ENCODE measurements at places on chromosomes 2 and 18.

GRCh38 chr2:11750917-11751316 is 4.5 kb downstream of the LPIN1 start:
- no peak for DNase-seq

- no peak for DNase-seq
These were observed 36.8 kb upstream of the WIPF1 start for GRCh38 chr2:174634130-174635014.

DNA sequence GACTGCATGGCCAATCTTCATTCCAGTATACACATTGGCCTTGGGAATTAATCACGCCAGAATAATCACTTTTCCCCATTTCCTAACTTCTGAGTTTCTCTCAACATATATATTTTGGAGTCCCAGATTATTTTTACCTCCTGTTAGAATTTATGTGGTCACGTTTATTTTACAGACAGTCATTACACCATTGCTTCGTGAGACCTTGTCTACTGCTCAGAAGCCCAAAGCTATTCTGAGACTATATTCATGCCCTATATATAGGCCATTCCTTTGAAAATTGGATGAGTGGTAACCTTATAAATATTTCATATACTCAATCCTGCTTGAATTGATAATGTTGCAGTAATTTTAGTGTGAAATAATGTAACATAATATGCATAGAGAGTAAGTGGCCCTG is 610.0 kb upstream of the CDH2 start:
- no peak for DNase-seq

GRCh38 chr2:6011921-6012320 is 319.7 kb downstream of the SOX11 start:
- no peak for DNase-seq

GRCh38 chr2:64315291-64315960 is 138.5 kb upstream of the LGALSL start:
- DNase-seq: no peak

GRCh38 chr2:141048951-141049350 is 1081.9 kb downstream of the LRP1B start:
- no peak for DNase-seq

DNA sequence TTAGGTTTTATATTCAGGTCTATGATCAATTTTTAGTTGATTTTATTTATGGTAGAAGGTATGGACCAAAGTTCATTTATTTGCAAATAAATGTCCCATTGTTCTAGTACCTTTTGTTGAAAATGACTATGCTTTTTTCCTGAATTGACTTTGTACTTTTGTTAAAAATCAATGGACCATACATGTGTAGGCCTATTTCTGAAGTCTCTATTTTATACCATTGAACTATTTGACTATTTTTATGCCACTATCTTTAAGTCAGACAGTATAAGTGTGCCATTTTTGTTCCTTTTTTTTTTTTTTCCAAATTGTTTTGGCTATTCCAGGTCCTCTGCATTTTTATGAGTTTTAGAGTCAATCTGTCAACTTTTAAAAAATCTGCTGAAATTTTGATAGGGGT is 73.6 kb upstream of the UGP2 start:
- DNase-seq: no peak

GRCh38 chr18:68448736-68449135 is 266.2 kb downstream of the TMX3 start:
- DNase-seq: no peak

DNA sequence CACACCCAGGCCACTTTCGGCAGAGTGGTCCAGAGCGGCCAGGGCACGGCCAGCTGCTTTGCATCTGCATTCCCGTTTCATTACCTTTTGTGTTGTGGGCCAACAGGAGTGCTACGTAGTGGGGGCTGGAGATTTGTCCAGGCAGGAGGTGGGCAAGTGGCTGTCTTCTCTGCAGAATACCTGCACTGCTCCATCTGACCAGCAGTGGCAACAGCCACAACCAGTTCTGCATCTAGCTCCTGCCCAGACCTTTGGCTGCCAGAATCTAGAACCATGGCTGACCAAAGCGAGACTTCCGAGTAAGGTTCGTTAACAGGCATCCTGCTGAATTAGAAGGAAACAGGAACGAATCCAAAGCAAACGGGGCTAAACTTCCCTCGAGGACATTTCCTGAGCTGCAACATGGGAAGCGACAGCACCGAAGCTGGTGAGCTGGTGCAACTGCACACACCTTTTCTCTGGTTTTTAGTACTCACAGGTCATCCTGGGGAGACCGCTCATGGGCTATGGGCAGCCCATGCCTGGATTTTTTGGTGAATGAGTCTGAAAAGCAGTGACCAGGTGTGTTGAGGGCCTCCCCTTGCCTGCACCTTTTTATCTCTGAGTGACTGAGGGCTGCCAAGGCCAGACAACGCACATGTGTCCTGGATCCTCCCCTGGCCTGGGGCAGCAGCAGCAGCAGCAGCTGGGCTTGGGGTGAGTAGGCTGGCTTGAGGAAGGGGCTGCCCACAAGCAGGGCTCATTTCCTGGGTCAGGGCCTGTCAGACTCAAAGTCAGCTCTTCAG is 10.5 kb downstream of the GDF7 start:
- no peak for DNase-seq

DNA sequence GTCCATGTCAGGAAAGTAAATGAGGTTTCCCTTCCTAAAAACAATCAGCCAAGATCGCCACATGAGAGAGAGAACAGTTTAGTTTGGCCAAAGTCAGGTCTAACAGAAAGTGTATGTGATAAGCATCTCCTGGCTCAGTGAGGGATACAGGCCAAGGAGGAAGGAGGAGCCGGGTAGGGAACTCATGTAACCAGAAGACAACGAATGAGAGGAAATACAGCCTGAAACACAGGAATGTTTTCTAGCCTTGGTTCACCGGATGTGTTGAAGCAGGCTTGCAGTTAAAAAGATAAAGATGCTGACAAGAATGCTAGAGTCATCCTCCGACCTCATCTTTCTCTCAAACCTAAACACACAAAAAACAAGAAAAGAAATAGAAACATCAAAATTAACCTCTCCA is 283.9 kb upstream of the SIX2 start:
- DNase-seq: no peak

DNA sequence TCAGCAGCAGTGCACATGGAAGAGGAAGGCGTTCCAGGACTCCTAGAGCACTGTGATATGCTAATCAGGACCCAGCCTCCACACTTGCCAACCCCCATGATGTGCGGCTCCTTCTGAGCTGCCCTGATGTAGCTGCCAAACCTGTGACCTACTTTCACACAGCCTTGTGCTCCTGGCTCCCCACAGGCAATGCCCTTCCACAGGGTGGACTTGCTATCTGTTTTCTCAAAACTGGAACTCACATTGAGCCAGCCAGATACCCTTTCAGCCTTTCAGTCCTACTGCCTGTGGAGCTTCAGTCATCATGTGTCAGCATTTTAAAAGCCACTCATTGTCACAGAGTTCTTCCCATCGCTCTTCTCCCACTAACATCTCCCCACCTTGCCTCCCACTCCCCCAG is 181.6 kb downstream of the AFF3 start:
- DNase-seq: no peak
